ENCODE measurements at places on chromosomes 6 and 20.

DNA sequence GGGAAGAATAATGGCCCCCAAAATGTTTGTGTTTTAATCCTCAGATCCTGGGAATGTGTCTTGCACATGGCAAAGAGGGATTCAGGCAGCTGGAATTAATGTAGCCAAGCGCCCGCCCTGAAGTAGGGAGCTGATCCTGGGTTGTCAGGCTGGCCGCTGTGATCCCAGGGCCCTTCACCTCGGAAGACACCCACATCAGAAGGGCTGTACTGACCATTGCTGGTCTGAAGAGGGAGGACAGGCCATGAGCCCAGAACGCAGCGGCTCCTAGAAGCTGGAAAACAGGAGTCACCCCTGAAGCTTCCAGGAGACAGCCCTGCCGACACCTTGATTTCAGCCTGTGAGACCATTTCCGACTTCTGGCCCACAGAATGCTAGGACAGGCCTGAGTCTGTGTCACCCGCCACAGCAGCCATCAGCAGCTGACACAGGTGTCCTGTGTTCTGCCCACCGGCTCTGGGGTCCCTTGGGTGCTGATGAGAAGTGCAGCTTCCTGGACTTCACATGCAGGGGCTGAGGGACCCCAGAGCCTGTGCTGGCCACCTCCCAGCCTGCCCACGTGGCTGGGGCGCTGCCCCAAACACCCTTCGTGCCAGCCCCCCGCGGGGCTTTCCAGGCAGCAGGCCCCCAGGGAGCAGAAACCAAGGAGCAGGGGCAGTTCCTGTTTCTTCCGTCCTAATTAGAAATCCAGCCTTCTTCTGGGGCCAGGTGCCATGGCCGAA lies 86.3 kb downstream of the ERMARD start:
- no peak for DNase-seq

GRCh38 chr6:53723331-53723730 lies 57.8 kb upstream of the KLHL31 start:
- DNase-seq, result no peak

DNA sequence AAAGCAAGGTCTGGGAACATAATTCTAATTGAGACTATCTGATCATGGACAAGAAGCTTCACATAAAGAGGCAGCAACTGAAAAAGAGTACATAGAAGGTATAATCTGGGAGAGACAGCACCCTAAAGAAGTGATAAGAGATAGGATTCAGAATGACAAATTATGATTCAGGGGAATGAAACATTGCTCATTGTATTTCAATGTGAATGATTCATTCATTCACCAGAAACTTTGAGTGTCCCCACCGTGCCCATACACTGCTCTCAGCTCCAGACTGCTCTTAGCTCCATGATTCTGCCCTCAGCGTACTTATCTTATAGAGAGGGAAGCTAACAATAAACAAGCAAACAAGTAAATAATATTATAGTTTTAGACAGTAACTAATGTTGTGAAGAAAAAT lies 329.3 kb upstream of the IRAK1BP1 start:
- DNase-seq, result no peak

DNA sequence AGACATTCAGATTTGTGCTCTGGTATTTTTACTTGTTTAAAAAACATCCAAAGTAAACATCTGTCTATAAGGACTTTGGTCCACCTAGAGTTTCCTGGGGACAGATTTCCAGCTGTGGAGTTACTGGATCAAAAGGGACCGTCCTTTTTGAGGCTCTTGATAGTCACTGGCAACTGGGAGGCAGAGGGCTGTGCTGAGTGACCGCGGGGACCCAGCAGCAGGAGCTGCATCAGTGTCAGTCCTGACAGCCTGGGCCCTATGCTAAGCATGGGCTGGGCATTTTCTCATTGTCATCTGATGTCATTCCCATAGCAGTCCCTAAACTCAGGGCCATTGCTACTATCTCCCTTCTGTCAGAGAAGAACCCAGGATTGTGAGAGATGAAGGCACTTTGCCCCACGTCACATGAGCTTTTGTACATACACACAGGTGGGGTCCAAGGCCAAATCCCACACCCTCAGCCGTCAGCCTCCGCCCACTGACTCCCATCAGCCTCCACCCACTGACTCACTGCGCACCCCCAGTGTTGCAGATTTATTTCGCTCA lies 293.8 kb downstream of the TAF4 start:
- DNase-seq, result no peak

DNA sequence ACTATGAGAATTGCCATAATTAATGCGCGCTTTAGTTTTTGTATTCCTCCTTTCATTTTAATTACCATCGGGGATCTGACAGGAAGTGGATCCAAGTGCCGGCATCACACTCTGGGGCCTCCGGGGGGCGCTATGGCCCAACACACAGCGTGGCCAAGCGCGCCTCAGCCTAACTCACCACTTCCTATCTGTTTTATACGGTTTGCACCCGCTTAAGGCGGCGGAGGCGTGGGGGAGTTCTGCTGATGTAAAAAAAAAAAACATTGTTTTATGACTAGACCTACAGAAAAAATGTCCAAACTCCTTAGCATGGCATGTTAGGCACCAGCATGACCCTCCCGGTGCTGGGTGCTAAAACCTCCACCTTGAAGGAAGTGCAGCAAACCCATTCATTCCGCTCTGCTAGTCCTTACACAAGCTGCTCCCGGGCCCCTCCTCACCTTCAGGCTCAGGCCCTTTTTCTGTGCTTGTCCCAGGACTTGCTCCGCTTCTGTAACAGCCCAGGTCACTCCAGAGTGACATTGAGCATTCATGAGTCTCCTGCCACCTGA lies 4.5 kb upstream of the EBF4 start:
- peak; percentile 73 for DNase-seq

- no peak for DNase-seq
Measured at GRCh38 chr6:142848976-142849375, 96.0 kb downstream of the HIVEP2 start.

GRCh38 chr6:89489078-89489477 lies 56.1 kb downstream of the ANKRD6 start:
- DNase-seq, result no peak

DNA sequence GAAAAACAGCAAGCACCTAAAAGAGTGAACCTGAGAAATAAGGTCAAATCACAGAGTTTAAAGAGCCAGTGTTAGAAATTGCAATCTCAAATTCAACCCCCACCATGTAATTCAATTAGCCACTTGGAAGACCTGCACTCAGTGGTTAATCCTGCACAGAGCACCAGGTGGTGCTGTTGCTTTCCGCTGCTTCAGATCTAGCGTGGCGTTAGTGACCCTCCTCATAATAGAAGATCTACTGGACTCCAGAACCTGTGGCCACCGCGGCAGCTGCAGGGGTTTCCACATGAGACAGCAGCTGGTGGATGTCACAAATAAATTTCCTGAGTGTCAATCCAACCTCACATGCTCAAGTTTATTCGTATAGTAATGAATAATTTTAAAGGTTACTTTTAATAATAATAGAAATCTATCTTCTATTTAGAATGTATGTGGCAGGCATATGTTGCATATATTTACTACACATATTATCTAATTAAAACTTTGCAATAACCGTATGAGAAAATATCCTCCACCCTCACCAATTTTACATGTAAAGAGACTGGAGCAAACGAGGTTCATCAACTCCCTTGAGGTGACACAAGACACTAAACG lies 84.4 kb downstream of the SYNE1 start:
- DNase-seq, result peak; percentile 46

- no peak for DNase-seq
Measured at GRCh38 chr6:119979862-119980261, 630.3 kb upstream of the MAN1A1 start.

GRCh38 chr6:150822932-150823331 lies 42.6 kb upstream of the MTHFD1L start:
- DNase-seq, result no peak

GRCh38 chr6:11189865-11190624 lies 42.4 kb downstream of the NEDD9 start:
- no peak for DNase-seq

DNA sequence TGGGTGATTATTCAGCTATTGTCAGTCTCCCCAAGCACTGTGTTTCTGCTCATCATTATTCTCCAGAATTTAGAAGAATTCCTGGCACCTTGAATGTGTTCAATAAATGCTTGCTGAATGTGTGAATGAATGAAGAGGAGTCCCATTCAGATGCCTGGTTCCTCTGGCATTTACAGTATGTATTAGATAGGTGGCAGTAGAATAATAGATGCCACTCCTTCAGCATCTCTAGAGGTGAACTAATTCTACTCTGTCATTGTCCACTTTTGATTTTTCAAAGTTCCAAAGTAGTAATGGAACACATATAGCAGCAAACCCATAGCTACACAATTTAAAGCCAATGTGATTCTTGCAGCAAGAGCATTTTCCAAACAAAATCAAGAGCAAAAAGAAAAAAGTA lies 118.9 kb upstream of the CEP162 start:
- DNase-seq, result no peak

DNA sequence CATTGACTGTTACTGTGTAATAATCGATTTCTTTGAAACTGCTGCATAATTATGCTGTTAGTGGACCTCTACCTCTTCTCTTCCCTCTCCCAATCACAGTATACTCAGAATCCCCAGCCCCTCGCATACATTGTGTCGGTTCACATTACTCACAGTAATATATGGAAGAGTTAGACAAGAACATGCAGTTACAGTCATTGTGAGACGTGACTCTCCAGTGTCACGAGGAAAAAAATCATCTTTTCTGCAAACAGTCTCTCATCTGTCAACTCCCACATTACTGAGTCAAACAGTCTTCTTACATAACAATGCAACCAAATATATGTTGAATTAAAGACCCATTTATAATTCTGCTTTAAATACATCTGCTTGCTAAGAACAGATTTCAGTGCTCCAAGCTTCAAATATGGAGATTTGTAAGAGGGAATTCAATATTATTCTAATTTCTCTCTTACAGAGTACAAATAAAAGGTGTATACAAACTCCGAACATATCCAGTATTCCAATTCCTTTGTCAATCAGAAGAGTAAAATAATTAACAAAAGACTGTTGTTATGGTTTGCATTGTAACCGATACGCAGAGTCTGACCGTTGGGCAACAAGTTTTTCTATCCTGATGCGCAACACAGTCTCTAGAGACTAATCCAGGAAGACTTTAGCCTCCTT lies 113.3 kb downstream of the TMEM242 start:
- DNase-seq, result no peak

- DNase-seq, result no peak
Measured at GRCh38 chr6:24930431-24930871, 5.3 kb downstream of the RIPOR2 start.

GRCh38 chr6:14804001-14804784 lies 441.7 kb upstream of the JARID2 start:
- DNase-seq, result no peak

GRCh38 chr20:36823121-36823520 lies 49.6 kb upstream of the DSN1 start:
- DNase-seq, result no peak

DNA sequence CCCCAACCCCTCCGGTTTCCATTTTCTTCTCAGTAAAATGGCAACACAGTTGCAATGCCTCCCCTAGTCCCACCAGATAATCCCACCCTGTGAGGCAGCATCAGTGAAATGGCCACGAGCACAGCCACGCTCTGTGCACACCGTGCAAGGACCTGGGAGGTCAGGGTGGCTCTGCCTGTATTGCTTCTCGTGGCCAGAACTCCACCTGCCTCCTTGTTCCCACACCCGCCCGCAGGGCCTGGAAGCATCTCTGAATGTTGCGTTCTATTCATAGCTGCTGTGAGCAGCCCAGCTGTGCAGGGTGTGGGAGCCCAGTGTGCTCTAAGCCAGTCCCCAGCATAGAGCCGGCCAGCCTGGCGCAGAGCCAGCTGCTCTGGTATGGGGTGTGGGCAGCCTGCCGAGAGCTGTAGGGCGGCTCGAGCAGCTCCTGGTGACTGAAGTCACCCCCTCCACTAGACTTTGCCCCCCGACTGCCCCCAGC lies 161.1 kb downstream of the DLL1 start:
- no peak for DNase-seq

- no peak for DNase-seq
Measured at GRCh38 chr20:37520419-37520955, 563 bp upstream of the NNAT start.

GRCh38 chr6:131058236-131058635 lies 4.8 kb downstream of the EPB41L2 start:
- DNase-seq, result no peak

GRCh38 chr6:14089224-14089623 lies 28.3 kb upstream of the CD83 start:
- no peak for DNase-seq

DNA sequence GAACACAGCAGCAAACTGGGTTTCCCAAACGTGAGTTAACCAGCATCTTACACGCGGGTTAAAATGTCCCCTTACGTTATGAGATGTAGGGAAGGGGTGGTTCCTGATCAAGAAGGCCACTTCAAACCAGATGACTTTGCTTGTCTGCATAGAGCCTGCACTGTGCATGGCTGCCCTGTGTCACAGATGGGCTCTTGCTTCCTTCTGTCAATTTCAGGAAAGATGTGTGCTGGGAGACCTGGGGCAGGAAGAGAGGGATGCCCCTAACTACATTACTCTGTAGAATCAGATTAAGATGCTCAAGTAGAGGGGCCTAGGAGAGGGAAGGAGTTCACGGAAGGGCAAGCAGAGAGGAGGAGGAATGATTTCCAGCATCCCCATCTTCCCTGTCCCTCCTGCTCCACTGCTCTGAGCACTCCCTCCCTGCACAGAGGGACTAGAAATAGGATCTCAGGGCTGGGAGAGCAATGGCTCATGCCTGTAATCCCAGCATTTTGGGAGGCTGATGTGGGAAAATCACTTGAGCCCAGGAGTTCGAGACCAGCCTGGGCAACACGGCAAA lies 63.5 kb upstream of the ZMYND8 start:
- no peak for DNase-seq

- DNase-seq, result no peak
Measured at GRCh38 chr6:108732091-108732870, 115.9 kb upstream of the ARMC2 start.

GRCh38 chr6:87922196-87922946 lies 125.3 kb upstream of the SPACA1 start:
- DNase-seq, result no peak

- no peak for DNase-seq
Measured at GRCh38 chr6:17043148-17043522, 58.7 kb upstream of the STMND1 start.

DNA sequence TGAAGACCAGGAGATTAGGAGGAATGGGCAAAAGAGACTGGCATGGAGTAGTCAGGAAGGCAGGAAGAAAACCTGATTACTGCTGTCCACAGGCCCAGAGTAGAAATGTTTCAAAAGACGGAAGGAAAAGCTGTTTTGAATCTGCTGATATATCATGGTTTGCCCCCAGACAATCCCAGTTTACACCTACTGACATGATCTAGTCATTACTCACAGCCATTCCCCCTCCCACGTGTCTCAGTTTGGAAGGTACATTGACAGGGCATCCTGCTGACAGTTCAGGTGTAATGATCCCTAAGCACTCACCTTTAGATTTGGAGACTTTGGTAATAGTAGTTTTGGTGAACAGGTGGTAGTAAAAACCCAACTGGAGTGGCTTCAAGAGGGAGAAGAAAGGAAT lies 9.8 kb upstream of the TXNDC5 start:
- DNase-seq, result no peak

DNA sequence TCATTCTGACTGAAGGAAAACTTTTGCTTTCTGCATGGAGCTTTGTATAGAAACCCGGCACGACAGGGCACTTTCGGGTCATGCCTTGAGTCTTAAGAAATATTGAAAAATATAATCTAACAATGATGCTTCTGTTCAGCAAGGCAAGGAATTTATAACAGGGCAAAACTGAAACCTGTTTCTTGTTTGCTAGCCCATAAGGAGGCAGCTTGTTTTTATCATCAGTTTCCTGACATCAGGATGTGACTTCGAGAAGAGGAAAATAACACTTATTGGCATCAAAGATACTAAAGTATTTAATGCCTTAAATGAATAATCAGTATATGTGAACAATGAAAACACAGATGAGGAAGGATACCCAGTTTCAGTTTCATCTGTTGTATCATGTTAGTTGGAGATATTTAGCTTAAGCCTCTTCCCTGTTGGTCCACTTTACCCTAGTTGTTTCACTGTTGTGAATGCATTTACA lies 146.5 kb downstream of the CDKAL1 start:
- DNase-seq, result no peak

Data from CD4-positive, alpha-beta T cell treated with Interleukin-15 for 4 hours (primary cell).